ENCODE measurements at places on chromosomes 3 and 15. TPM values are rescaled to one million over a fixed set of nuclear protein-coding genes. Genes with fewer than 3 reads are reported as not detected.

The SLC6A6 gene
- total RNA-seq, result 36.5 TPM

The C3orf70 gene
- 17.2 TPM for total RNA-seq

The EPHB3 gene
- 9.0 TPM for total RNA-seq

The BLM gene
- total RNA-seq, result 0.94 TPM

The RAB8B gene
- total RNA-seq, result 47.9 TPM

The C15orf39 gene
- total RNA-seq, result 24.6 TPM

The IGF2BP2 gene
- total RNA-seq, result 17.5 TPM

GRCh38 chr3:124172283-124172682, 180.4 kb upstream of the ROPN1 start:
- no peak for DNase-seq

- DNase-seq, result no peak
Observed at GRCh38 chr15:47514200-47514652, 203.1 kb upstream of the SEMA6D start.

GRCh38 chr15:56356616-56357015, 8.6 kb upstream of the TEX9 start:
- DNase-seq, result no peak

- DNase-seq, result no peak
Observed at GRCh38 chr3:8734137-8734878, 706 bp downstream of the CAV3 start.

- no peak for DNase-seq
Observed at GRCh38 chr3:66754613-66755012, 243.5 kb upstream of the KBTBD8 start.

GRCh38 chr3:32399030-32399620, 7.5 kb downstream of the CMTM7 start:
- DNase-seq, result no peak

GRCh38 chr15:79496838-79497237, 64.7 kb downstream of the MINAR1 start:
- no peak for DNase-seq

DNA sequence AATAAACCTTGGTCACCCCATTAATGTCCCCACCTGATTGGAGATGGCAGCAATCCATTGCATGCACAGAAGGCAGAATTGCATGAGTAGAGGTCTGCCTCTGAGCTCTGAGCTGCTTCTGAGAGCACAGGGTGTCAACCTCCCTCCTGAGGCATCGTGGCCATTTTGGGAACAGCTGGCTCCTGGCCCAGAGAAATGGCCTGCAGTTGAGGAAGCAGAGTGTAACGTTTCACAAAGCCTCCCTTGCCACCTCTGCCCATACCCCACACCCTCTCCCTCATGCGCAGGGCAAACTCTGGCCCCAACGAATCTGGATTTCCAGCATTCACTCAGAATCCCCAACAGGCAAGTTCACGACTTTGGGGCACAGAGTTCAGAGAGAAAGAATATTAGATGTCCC, 198.9 kb downstream of the ADAMTS9 start:
- no peak for DNase-seq

DNA sequence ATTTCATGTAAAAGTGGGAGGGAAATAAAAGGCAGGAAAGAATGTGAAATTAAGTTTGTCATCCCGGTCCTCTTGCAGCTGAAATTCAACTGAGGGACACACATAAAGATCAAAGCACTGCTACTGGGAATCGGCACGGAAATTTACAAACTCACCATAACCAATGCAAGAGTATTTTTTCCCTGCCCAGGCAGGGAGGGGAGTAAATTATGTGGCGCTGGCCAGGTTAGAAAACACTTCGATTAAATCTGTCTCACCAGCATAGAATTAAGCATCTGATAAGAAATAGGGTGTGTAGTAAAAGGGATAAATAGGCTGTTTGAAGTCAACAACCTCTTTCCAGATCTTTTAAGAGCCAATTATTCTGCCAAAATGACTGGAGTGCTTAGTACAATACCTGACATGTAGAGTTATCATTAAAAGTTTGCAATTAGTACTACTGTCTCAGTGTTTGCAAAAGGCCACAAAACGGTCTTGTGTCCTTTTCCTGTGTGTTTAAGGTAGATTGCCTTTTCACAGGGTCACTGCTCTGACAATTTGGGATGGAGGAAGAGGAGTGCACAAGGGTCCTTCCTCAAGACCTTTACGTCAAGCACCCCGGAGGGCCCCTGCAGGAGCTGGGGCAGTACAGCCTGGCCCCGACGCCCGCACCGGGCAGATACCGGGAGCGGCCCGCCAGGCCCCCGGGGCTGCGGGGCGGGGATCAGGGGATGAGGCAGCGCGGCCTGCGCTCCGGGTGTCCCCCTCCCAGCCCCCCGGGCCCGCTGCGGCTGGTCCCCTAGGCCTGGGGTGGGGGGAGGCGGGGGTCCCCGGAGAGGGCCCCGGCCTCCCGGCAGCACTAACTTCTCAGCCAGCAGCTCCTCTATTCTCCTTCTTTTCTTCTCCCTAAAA, 651 bp downstream of the UBA3 start:
- DNase-seq, result peak; percentile 52

- no peak for DNase-seq
Observed at GRCh38 chr3:63441262-63441661, 163.2 kb downstream of the SYNPR start.

- DNase-seq, result no peak
Observed at GRCh38 chr15:100711516-100712021, 109.2 kb downstream of the ASB7 start.

DNA sequence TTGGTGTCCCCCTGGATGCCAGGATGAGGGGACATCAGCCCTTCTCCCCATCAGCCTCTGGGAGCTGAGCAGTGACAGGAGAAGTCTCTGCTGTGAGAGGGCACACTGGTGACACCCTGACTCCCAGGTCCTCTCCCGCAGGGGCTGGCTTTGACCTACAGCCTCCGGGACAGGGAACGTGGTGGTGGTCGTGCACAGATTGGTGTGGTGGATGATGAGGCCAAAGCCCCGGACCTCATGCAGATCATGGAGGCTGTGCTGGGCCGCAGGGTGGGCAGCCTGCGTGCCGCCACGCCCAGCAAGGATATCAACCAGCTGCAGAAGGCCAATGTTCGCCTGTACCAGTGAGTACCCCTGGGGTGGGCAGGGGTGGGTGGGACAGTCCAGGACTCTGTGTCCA, 6.8 kb downstream of the VILL start:
- DNase-seq, result no peak

- no peak for DNase-seq
Observed at GRCh38 chr3:44478055-44478468, 592 bp upstream of the ZNF445 start.
